ENCODE measurements at places on chromosomes 16 and 17.

DNA sequence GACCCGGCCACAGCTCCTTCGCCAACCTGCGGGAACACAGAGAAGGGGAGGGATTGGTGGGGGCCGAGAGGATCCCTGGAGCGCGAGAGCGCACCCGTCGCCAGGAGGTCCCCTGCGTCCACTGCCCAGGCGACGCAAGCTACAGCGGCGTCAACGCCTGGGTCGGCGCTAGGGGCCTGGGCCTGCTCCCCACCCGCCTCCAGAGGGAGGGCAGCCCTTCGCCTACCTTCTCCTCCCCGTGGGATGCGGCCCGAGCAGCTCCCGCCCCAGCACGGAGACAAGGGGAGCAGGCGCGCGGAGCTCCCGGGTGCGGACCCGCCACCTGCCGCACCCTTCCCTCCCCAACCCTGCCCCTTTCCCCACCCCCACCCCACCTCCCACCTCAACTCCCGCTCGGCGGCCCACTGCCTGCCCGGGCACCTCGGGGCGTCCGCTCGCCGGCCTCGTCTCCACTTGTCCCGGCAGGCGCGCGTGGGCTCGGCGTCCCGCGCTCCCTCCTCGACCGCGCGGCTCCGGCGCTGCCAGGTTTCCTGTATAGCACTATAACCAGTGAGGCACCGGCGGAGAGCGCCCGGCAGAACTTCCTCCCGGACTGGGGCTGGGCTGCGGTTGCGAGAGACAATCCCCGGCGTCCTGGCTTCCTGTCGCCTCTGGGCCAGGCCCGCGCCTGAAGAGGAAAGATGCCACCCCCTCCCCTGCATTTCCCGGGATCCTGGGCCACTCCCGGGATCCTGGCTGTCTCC lies 119.1 kb upstream of the SMURF2 start:
- peak; percentile 65 for DNase-seq

- DNase-seq = peak; percentile 79
These were observed 2.7 kb upstream of the HES7 start for GRCh38 chr17:8126491-8127066.

- DNase-seq = peak; percentile 77
These were observed 5.3 kb upstream of the HIC1 start for GRCh38 chr17:2049333-2050299.

GRCh38 chr17:51857052-51857597 lies 301.4 kb downstream of the CA10 start:
- peak; percentile 11 for DNase-seq

- DNase-seq = peak; percentile 37
These were observed 14.7 kb upstream of the CDH1 start for GRCh38 chr16:68722119-68723024.

DNA sequence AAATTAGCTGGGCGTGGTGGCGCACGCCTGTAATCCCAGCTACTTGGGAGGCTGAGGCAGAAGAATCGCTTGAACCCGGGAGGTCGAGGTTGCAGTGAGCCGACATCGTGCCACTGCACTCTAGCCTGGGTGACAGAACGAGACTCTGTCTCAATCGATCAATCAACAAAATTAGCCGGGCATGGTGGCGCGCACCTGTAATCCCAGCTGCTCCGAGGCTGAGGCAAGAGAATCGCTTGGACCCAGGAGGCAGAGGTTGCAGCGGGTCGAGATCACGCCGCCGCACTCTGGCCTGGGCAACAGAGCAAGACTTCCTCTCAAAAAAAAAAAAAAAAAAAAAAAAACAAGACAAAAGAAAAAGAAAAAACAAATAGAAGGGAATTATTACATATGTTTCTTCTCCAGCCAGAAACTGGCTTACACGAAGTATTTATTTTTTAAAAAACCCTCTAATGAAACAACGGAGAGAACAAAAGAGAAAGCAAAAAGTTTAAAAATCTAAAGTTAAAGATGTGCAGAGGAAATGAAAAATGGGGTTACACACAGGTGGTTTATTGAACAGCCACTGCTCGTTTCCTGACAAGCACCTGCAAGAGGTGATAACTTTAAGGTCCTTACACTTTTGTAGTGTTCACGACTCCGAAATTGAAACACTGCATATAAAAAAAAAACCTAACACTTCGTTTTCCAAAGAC lies 1.4 kb downstream of the SYNRG start:
- DNase-seq = no peak

DNA sequence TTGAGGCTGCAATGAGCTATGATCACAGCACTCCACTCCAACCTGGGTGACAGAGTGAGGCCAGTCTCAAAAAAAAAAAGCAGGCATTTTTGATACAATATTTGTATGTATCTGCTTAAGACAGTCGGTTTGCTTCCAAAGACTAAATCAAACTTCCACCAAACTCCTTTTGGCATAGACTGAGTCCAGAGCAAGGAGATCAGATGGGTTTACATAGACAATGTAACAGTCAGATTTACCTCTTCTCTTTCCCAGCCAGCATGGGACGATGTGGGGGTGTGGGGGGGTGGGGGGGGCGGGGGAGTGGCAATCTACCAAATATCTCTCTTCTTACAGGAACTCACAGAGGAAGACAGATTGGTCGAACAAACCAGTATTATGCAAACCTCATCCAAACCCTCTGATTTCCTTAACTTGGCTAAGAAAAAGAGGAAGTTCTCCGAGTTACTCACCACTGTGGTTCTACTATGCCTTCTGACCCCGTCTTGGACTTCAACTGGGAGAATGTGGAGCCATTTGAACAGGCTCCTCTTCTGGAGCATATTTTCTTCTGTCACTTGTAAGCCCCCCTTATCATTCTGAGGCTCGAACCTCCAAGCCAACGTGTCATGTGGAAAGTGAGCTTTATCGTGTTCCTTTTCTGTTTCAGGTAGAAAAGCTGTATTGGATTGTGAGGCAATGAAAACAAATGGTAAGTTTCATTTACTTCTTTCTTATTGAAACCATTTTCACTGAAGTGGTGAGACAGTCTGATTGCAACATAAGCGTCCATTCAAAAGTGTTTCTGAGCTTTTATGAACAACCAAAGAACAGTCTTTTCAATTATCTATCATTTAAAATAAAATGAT lies at the start of gene MILR1:
TSS of gene MILR1 (plus strand) at position 451 of the 848 bp plus-strand sequence. CDS start at position 505, 54 bp downstream.
- no peak for DNase-seq

- DNase-seq = no peak
These were observed 54.0 kb upstream of the RHBDL3 start for GRCh38 chr17:32211671-32212070.

- DNase-seq = no peak
These were observed 78.3 kb upstream of the CIBAR2 start for GRCh38 chr16:85190572-85190971.

DNA sequence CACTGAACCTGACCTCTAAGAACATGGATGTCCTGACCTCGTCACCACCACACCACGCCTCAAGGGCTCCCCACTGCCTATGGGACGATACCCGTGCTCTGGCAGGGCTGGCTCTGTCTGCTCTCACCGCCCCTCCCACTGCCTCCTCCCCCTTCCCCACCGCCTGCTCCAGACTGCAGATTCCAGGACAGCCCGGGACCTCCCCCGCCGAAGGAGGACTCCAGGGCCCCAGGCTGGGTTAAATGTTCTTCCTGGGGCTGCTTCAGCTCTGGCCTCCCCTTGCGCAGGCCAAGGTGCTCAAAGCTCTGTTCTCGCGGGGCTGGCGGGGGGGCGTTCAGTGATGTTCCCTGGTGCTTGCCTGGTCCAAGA lies 3.1 kb downstream of the NPW start:
- no peak for DNase-seq

DNA sequence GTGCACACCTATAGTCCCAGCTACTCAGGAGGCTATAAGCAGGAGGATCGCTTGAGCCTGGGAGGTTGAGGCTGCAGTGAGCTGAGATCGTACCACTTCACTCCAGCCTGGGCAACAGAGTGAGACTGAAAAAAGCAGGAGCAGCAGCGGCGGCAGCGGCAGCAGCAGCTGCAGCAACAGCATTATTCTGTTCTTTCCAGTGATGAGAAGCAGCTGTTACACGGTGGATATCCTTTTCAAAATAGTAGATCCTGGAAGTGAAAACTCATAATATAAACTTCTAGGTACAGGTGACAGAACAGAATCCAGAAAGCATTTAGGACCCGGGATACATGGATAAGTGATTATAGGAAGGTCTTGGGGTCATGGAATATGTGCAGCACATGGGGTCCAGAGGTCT lies 17.8 kb upstream of the HNF1B start:
- DNase-seq = no peak

- DNase-seq = no peak
These were observed 10.1 kb downstream of the GSG1L start for GRCh38 chr16:28053461-28053860.

DNA sequence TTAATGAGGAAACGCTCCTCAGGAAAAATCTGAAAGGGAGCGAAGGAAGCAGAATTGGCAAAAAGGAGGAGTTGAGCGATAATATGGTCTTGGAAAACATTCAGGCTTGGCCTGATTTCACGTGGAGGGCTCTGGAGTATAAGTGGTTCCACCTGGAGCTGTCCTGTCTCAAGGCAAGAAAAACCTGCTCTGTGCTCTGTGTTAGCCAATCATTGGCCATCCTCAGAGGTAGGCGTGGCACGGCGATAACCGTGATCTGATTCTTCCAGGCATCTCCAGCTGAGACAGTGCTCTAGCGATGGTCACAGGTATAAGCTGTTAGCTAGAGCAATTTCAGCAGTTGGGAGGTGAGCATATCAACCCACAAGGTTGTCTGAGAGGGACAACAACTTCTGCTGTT lies 450.5 kb upstream of the MAF start:
- no peak for DNase-seq

GRCh38 chr16:85731179-85731578 lies 19.7 kb downstream of the C16orf74 start:
- no peak for DNase-seq

Measured in SW480 (cell line).